ENCODE measurements at places on chromosomes 11 and 22.

- DNase-seq: no peak
Measured at GRCh38 chr22:36569999-36570398, 41.0 kb upstream of the EIF3D start.

DNA sequence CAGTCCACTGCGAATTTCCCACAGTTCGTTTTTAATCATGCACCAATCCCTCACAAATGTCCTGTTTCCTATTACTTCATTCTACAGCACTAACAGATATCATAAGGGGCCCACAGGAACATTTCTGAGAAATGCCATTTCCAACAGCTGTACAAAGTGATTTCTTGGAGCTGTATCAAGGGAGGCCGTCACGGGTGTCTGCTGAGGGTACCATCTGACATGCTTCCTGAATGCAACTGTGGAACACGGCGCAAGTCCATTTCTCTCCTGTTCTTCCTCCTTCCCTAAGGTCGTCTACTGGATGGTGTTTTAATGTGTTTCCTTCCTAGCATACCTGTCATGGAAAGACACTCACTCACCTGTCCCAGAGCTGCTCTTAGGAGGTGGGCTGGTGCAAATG is 320.7 kb downstream of the LARGE1 start:
- DNase-seq: no peak

GRCh38 chr22:49540084-49540912 is 287.4 kb downstream of the BRD1 start:
- no peak for DNase-seq

DNA sequence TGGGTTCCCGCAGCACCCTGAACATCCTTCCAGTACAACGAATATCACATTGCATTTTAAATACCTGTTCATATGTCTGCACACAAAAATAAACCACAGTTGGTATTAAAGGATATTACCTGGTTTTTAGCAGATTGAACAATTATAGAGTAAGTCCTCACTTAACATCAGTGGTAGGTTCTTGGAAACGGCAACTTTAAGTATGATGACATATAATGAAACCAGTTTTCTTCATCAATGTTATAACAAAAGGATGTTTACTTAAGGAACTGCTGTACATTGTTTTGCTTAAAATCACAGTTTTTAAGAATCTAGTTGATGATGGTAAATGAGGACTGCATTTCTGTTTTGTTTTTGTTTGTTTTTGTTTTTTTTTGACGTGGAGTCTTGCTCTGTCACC is 28.0 kb downstream of the TRIM66 start:
- no peak for DNase-seq

- peak; percentile 18 for DNase-seq
Measured at GRCh38 chr11:14577835-14578529, 57.8 kb upstream of the PSMA1 start.

DNA sequence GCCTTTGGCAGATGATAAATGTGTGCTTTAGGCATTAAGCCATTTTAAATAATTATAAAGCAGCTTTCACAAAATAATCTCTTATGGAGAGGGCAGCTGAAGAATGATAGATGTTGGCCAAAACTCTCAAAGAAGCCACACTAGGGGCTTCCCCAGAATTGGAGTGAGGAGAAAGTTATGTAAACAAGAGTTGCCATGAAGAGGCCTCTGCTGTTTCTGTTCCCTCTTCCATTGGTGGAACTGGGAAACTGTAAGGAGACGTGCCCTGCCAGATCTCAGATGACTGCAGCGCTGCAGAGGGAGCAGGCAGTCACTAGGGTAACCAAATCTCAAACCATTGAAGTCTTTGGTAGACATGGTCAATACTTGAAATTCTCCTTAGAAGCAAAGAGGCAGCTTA is 19.4 kb upstream of the APLP2 start:
- DNase-seq: no peak

- no peak for DNase-seq
Measured at GRCh38 chr11:121657146-121657545, 204.4 kb upstream of the SORL1-AS1 start.

- DNase-seq: no peak
Measured at GRCh38 chr11:57429946-57430345, 3.0 kb upstream of the SLC43A3 start.

DNA sequence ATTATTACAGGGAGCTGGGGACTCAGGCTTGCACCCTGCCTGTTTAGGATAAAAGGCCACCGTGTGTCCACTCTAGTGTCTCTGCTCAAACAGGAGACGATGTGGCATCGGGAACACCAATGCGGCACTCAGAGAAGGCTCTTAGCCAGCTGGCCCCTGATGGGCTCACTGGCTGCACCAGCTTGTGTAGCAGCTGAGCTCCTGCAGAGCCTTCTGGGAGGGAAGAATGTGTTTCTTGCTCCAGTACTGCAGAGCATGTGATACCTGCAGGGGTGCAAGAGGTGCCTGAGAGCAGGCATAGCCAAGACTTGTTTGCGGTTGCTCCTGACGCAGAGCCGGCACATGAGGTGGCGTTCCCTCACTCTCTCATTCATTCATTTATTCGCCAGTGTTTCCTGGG is 44.4 kb upstream of the KCNQ1OT1 start:
- no peak for DNase-seq

DNA sequence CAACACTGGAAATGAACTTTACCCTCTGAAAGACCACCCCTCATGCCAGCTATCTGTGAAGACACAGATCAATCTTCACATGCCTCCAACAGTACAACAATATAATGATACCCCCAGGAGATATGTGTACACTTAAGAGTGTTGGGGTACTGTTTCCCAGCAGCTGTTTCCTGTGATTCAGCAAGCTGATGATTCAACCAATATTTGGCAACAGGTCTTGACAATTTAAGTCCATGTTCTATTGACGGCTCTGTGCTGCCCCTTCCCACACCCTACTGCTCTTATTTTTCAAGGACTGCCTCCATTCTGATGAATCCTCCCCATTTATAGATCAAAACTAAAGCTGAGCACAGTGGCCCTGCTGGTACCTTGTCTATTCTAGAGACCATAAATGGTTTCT is 6.6 kb downstream of the SNX19 start:
- DNase-seq: no peak

GRCh38 chr11:46936138-46937110 is at the start of gene CSTPP1:
TSS of gene CSTPP1 (plus strand) at chr11:46936761. CDS start at chr11:46936806, 45 bp downstream.
- peak; percentile 88 for DNase-seq

DNA sequence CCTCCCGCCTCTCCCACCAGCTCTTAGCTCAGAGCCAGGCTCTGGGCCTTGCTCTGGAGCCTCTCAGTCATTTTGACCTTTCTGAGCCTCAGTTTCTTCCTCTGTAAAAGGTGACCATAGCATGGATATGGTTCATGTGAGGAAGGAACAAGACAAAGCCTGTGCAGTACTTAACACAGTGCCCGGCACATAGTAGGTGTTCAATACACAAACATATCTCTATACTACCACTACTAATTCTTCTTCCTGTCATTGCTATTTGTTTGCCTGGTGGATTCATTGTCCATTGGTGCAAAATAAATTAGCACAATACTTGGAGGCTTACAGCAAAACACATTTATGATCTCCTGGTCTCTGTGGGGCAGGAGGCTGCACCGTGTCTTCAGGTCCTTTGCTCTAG is 21.6 kb upstream of the MPPED1 start:
- no peak for DNase-seq

DNA sequence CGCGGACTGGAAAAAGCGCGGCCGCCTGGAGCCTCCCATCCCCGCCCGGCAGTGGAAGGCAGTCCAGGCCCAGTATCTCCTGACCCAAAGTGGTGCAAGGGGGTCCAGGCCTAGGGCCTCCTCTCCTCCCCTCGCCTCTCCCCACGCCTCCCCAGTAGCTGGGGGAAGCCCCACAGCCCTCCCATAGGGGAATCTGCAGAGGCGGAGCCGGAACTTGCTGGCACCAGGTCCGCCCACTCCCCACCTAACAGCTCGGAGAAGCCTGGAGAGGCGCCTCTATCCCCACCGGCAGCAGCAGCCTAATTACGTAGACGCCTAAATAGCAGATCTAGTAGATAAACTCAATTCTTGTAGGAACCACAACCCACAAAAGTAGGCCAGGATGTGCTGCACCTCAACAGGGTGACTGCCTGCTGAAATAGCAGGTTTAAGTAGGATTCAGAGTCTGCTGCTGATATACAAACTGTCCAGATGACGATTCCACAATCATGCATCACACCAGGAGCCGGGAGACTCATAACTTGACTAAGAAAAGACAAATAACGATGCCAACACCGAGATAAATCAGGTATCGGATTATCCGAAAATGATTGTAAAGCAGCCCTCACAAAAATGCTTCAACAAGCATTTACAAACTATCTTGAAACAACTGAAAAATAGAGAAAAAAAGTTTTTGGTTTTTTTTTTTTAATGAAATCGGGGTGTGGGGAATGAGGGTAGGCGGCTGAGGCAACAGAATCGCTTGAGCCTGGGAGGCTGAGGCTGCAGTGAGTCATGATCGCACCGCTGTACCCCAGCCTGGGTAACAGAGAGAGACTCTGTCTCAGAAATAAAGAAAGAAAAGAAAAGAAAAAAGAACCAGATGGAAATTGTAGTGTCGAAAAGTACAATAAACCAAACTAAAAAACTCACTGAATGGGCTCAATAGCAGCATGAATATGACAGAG is 11.4 kb upstream of the BRD1 start:
- peak; percentile 90 for DNase-seq

DNA sequence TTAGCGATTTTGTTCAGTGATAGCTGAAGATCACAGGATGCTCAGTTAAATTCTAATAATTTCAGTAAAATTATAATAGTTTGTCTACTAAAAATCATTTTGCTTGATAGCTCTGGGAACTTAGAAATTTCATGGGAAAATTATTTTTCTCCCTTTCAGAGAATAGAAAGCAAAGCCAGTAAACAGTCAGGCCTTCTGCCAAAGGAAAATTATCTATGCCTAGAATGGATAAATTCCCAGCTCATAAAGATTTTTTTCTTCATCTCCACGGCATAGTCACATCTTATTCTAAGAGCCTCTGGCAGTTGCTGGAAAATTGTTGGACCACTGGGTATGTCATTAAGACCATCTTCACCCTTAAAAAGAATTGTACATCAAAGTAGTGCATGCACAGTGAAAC is 169.6 kb upstream of the ANO3 start:
- DNase-seq: no peak

- DNase-seq: no peak
Measured at GRCh38 chr11:106697058-106697457, 321.2 kb downstream of the GUCY1A2 start.

DNA sequence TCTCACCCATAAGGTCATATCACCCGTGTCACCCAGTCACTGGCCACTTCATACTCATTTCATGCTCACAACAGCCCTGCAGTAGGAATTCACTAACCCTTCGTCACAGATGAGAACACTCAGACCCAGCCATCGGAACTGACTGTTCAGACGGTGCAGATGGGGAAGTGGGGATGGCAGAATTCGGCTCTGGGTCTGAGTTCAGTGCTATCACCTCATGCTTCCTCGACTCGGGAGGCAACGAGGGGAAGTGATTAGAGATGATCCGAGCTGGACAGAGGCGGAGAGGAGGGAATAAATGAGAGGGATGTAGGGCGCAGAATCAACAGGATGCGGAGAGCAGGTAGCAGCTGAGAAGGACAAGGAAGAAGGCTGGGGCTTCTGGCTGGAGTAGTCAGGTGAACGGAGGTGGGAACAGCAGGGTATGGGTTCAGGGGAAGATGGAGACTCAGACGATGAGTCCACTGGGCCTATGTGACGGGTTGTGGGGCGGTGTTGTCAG is 4.7 kb downstream of the B3GNT6 start:
- DNase-seq: no peak

DNA sequence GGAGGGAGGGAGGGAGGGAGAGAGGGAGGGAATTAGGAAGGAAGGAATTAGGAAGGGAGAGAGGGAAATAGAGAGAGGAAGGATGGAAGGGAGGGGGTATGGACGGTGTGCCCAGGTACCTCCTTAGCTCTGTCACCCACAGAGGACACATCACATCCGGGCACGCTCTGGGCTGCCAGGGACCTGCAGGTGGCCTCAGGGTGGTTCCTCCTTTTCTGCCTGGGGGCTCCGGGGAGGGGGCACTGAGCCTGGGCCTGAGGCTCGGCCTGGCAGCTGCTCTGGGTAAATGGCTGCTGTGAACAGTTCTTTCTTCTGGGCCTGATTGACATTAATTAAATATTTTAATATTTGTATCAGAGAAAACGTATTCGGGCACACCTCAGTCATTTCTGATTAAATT is 733.5 kb downstream of the BRD1 start:
- no peak for DNase-seq

DNA sequence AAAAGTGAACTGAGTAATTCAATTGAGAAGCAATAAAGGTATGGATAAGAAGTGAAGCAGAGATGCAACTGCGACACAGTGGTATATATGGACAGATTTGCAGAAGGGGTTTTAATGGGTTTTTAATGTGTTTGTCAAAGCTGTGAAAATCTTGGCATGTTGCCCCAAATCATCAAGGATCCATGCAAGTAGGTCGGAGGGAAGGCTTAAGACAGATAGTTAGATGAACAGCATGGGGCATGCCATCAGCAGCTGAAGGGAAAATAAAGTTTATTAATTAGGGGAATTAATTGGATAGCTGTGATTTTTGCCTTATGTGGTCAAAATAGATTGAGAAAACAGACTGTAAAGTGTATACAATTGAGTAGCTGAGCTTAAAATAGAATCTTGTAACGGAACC is 840.1 kb downstream of the JRKL start:
- DNase-seq: no peak

- no peak for DNase-seq
Measured at GRCh38 chr22:47337161-47337621, 574.7 kb downstream of the TBC1D22A start.

DNA sequence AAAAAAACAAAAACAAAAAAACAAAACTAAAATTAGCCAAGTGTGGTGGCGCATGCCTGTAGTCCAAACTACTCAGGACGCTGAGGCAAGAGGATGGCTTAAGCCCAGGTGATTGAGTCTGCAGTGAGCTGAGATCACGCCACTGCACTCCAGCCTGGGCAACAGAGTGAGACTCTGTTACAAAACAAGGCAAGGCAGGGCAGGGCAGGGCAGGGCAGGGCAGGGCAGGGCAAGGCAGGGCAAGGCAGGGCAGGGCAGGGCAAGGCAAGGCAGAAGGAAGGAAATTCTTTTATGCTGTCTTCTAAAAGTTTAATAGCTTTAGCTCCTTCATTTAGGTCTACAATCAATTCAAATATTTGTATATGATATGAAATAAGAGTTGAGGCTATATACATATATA is 50.1 kb upstream of the RASSF10 start:
- no peak for DNase-seq

DNA sequence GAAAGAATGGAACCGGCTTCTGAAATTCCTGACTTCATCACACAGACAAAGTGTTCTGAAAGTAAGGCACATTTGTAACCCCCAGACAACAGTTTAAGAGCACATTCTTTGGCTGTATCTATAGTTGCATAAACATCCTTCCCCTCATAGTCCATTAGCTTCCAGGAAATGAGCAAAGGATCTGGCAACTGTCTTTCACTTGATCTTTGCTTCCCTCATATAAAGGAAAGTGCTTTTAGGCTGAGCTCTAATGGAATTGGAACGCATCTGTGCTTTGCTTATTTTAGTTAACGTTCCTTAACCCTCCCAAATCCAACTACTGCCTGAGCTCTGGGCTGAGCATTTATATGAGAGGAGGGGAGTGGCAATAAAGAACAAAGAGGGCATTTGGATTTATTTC is 76.9 kb upstream of the API5 start:
- DNase-seq: no peak
